HFFc6 (cell line): ENCODE measurements at places on chromosomes 5 and 9.
A peak's percentile ranks its signal among the peaks of the same experiment; 100 is the strongest.

DNA sequence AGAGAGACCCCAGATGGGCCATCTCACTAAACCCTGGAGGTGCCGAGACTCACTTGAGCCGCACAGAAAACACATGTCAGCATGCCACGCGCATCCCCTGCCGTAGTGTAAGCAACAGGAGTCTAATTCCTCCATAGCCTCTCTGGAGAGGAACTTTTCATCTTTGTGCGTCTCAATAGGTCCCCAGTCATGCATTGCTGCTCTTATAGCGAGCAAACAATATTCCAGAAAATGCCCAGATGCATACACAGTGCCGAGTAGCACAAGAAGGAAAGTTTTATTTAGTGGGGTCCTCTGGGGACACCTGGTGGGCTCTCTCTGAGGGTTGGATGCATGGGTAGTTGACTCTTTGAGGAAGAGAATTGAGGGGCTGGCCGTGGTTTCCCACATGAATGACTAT, 97.9 kb upstream of the DAP start:
- no peak for DNase-seq
- no peak overlapping the region for H3K27ac ChIP-seq
- no peak overlapping the region for H3K4me3 ChIP-seq
- no peaks in the 10 kb centered on the region; the same call in none of the 2 replicates for H3K27me3 ChIP-seq
- H3K36me3 ChIP-seq: no peaks in the 10 kb centered on the region

- DNase-seq: no peak
- H3K4me3 ChIP-seq: no peak overlapping the region
- H3K27me3 ChIP-seq: peaks cover 4% of the 10 kb centered on the region; the same call in 1 of the 2 replicates
- H3K4me1 ChIP-seq: peaks cover 27% of the 10 kb centered on the region
- H3K36me3 ChIP-seq: no peaks in the 10 kb centered on the region
- H3K27ac ChIP-seq: no peak overlapping the region
These were observed 36.9 kb upstream of the ANKRD55 start for GRCh38 chr5:56270058-56270457.

GRCh38 chr9:127534931-127535330, 77.1 kb upstream of the STXBP1 start:
- H3K27ac ChIP-seq: peak overlapping the region; percentile 90
- H3K36me3 ChIP-seq: peaks cover 36% of the 10 kb centered on the region
- H3K4me3 ChIP-seq: peak overlapping the region; percentile 47
- peaks cover 3% of the 10 kb centered on the region for H3K27me3 ChIP-seq
- peaks cover 81% of the 10 kb centered on the region for H3K4me1 ChIP-seq

GRCh38 chr5:143693651-143694252, 118.2 kb upstream of the HMHB1 start:
- peaks cover 15% of the 10 kb centered on the region for H3K4me1 ChIP-seq
- peaks cover 4% of the 10 kb centered on the region for H3K36me3 ChIP-seq
- H3K4me3 ChIP-seq: no peak overlapping the region
- no peak for DNase-seq

DNA sequence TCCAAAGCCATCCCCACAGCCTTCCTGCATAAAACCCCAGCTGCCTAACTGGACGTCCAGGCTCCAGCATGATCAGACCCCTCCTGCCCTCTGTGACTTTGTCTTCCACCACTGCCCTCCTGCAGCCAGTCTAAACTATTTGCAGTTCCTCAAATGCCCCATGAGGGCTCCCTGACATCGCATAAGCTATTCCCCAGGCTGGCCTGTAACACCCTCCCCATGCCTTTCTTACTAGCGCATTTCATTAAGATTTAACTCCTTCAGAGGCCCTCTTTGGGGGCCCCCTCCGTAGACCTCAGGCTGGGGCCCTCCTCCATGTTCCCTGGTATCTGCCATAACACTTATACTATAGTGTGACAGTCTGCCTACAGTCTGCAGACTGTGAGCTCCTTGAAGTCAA, 15.5 kb upstream of the SMIM23 start:
- no peak overlapping the region for H3K4me3 ChIP-seq
- H3K4me1 ChIP-seq: no peaks in the 10 kb centered on the region
- no peak for DNase-seq

DNA sequence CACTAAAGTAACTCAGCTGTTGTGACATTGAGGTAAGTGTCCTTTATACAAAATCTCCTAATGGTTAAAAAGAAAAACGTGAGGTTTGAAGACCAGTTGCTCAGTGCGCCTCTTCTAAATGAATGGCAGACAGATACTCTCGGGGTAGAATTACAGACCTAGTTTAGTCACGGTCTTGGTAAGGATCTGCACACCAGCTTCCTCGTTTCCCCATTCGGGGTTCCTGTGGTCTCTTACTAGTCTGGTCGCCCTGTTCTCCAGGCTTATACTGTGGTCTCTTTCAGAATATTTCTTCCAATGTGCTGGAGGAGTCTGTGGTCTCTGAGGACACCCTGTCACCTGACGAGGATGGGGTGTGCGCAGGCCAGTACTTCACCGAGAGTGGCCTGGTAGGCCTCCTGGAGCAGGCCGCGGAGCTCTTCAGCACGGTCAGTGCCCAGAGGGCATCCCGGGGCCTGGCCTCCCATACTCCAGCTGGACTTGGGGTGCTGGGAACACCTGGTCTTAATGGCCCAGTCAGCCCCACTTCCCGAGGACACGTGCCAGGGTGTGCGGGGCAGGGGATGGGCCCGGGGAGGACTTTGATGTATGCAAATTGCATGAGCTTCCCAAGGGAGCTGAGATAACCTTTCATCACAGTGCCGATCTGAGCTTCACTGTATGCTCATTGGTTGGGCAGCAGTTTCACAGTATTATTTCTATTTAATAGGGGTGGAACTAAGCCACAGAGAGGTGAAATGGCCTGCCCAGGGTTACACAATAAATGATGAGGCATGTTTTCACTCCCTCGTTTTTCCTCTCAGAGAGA, 224.5 kb downstream of the DOCK8 start:
- H3K27ac ChIP-seq: no peak overlapping the region
- H3K4me1 ChIP-seq: no peaks in the 10 kb centered on the region; the same call in 1 of the 2 replicates
- no peaks in the 10 kb centered on the region for H3K36me3 ChIP-seq
- no peak for DNase-seq

DNA sequence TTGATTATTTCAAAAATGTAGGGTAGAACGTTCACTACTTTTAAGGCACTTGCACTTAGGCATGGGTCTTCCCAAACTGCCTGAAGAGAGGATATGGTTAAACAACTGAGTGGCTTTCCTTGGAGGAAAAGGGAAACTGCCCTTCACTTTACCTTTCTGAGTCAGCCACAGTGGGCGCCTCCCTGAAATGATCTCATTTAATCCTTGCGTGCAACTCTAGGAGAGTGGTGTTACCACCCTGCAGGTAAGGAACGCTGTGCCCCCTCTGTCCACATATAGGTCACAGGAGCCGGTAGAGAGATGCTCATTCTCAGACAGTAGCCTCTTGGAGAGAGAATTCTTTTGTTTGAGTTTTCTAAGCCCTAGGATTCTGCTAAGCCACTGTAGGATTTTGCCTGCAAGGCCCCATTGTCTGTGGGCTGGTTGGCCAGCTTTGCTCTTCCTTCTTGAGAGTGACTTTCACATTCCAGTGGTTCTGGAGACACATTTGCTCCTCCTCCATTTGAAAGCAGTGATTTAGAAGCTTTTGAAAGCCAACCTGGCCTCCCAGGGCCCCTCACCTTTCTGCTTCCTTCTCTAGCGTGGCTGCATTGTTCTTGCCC, 110.3 kb upstream of the CTSL start:
- H3K4me1 ChIP-seq: no peaks in the 10 kb centered on the region
- H3K27me3 ChIP-seq: peaks cover 14% of the 10 kb centered on the region
- DNase-seq: no peak
- no peak overlapping the region for H3K4me3 ChIP-seq
- no peak overlapping the region for H3K27ac ChIP-seq

DNA sequence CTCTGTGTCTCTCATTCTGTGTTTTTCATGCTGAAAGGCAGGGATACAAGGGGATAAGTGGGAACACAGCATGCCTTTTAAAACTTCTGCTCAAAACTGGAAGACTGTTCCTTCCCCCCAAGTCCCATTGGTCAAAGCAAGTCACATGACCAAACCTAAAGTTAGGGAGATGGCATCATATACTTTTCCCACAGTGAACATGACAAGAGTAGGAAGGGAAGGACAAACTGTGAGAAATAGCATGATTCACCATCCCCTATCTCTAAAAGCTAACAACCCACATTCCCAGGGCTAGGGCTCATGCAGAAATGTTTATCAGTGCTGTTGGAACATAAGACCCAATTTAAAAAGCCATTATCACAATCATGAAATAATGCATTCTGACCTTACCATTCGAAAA, 24.2 kb upstream of the SHISAL2B start:
- no peak overlapping the region for H3K27ac ChIP-seq
- peaks cover 1% of the 10 kb centered on the region for H3K27me3 ChIP-seq
- no peaks in the 10 kb centered on the region for H3K36me3 ChIP-seq
- peak overlapping the region; percentile 43; the same call in 1 of the 2 replicates for H3K4me3 ChIP-seq
- peak; percentile 48 for DNase-seq
- peaks cover 11% of the 10 kb centered on the region for H3K4me1 ChIP-seq

GRCh38 chr5:132055808-132056609, 4.4 kb upstream of the IL3 start:
- H3K4me3 ChIP-seq: no peak overlapping the region
- peaks cover 29% of the 10 kb centered on the region for H3K27me3 ChIP-seq
- H3K27ac ChIP-seq: no peak overlapping the region
- no peak for DNase-seq
- no peaks in the 10 kb centered on the region for H3K36me3 ChIP-seq
- no peaks in the 10 kb centered on the region for H3K4me1 ChIP-seq

- H3K27ac ChIP-seq: peak overlapping the region; percentile 49
- DNase-seq: no peak
- no peak overlapping the region for H3K4me3 ChIP-seq
- peaks cover 8% of the 10 kb centered on the region; the same call in 1 of the 2 replicates for H3K36me3 ChIP-seq
- no peaks in the 10 kb centered on the region; the same call in none of the 2 replicates for H3K27me3 ChIP-seq
These were observed 41.9 kb downstream of the NCS1 start for GRCh38 chr9:130213911-130214761.

DNA sequence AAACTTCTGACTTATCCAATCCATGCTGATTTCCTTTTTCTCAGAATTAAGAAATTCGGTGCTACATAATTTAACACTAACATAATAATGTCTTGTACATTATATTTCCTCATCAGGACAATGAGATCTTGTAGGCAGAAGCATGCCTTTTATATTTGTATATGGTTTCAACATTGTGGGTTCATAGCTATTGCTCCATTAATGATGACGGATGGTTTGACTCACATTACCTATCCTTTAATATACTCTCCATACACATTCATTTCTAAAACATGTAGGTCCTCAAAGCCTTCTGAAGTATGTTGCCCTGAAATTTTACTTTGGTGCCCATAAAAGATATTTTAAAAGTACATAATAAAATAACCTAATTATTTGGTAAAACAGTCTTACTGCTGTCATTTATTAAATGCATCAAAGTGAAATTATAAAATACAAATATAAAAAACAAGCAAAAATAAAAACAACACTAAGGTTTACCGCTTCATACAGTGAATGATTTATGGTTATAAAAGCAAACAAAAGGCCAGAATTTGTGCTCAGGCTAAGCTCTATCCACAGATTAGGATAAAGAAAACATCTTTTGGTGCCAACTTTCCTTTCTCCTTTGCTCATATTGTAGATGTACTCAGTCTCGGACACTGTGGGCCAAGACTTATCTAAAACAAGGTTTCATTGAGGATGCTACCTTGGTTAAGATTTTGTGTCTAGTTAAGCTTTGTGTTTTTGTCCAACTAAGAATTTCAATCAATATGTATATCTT, 61.2 kb upstream of the GCNT4 start:
- peaks cover 12% of the 10 kb centered on the region for H3K4me1 ChIP-seq
- H3K27ac ChIP-seq: no peak overlapping the region
- no peak for DNase-seq
- peaks cover 4% of the 10 kb centered on the region for H3K27me3 ChIP-seq
- H3K4me3 ChIP-seq: no peak overlapping the region
- H3K36me3 ChIP-seq: no peaks in the 10 kb centered on the region

GRCh38 chr5:14267991-14268708, 125.0 kb downstream of the TRIO start:
- H3K36me3 ChIP-seq: peaks cover 22% of the 10 kb centered on the region
- peaks cover 100% of the 10 kb centered on the region for H3K4me1 ChIP-seq

DNA sequence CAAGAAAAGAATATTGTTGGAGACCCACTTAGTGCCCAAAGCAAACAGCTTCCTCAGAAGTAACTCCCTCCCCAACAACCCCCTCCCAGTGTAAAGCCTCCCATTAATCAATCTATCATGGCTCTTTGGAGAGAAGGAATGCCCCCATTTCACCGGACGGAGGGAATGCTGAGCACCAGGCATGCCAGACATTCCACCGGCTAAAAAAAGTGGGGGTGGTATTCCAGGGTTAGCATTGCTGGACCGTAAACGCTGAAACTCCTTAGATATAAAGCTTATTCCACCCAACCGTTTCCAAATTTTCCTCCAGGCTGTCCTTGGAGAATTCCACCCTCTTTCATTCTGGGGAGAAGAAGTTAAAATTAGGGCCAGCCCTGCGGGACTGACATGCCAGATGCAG, 363 bp upstream of the MAMDC2 start:
- H3K4me3 ChIP-seq: peak overlapping the region; percentile 89
- DNase-seq: no peak
- H3K36me3 ChIP-seq: peaks cover under 1% of the 10 kb centered on the region; the same call in 1 of the 2 replicates
- peaks cover 47% of the 10 kb centered on the region for H3K4me1 ChIP-seq
- H3K27ac ChIP-seq: no peak overlapping the region
- peaks cover 2% of the 10 kb centered on the region for H3K27me3 ChIP-seq

DNA sequence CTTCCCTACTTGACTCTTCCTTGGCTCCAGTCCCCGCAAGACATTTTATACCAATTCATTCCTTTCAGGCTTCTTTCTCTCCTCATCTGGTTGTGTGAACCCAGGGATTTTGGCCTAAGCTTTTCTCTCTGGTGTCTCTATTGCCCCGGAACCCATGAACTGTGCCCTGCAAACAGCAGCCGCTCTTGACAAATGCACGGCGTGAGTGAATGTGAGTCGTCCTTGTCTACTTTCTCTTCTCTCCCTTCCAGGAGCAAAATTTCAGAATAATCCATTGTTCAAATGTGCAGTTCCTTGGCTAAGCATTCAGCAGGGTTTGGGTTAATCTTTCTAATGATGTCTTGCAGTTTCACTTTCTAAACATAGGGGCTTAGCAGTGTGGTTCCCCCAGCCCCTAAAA, 250.4 kb upstream of the IRX4 start:
- H3K36me3 ChIP-seq: peaks cover 12% of the 10 kb centered on the region
- no peak for DNase-seq
- H3K4me1 ChIP-seq: no peaks in the 10 kb centered on the region

- no peaks in the 10 kb centered on the region for H3K27me3 ChIP-seq
- no peak overlapping the region for H3K27ac ChIP-seq
- peaks cover 37% of the 10 kb centered on the region for H3K36me3 ChIP-seq
- no peak overlapping the region for H3K4me3 ChIP-seq
- no peak for DNase-seq
These were observed 65.2 kb downstream of the USP20 start for GRCh38 chr9:129900263-129901027.

DNA sequence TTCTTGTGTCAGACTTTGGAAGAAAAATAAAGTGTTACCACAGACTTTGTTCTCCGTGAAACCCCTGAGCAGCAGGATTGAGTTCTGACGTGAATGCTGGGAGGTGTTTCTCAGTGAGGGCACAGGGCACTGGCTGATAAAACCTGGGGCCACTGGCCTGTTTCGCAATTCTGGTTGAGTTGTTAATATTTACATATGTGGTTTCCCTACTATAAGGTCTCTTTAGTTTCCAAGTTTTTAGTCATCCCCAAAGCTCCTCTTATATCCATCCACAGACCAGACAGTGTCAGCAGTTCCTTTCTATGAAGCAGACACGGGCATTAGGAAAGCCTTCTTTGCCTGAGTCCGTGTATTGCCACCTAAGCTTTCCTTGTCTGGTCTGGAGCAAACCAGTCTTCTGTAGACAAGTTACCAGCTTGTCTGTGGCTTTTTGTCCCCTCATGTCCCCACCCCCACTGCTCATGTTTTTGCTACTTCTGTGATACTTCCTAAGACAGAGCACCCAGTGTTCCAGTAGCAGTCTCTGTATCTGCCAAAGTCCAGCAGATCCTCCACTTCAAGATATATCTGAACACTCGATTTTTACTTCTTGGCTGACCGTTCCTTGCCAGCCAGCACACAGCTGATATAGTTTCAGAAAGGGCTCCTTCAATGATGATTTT, 42.0 kb downstream of the ACO1 start:
- H3K27ac ChIP-seq: peak overlapping the region; percentile 92
- H3K27me3 ChIP-seq: no peaks in the 10 kb centered on the region
- peaks cover 87% of the 10 kb centered on the region for H3K4me1 ChIP-seq
